ENCODE measurements at places on chromosomes 7 and 10.
A peak's percentile ranks its signal among the peaks of the same experiment; 100 is the strongest.

GRCh38 chr10:97117372-97117771, 68.4 kb downstream of the SLIT1 start:
- no peak for DNase-seq

DNA sequence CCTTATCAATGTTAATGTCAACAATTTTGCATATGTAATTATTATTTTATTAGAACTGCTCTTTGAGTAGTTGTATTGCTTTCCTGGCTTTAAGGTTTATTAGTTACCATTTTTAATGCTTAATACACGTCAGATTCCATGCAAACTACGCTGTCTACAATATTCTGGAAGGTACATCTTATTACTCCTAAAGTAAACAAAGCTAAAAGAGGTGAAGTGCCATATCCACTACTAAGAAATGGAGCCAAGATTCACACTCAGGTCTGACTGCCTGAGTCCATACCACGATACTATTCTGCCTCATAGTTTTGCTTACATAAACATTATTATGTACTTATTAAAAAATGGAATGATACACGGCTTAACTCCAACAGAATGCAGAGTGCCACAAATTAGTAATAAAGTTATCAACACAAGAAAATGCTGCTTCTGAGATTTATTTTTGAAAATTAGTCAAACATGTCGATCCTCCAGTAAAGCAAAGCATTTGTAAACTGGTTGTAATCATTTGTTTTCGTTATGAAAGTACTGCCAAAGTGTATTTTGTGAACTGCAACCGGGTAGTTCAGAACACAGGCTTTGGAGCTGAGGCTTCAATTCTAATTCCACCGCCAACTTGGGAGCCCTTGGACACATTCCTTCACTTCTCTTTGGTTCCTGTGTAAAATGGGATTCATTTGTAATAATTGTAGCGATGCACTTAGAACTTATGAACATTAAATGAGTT, 1.1 kb upstream of the DMTF1 start:
- no peak for DNase-seq

DNA sequence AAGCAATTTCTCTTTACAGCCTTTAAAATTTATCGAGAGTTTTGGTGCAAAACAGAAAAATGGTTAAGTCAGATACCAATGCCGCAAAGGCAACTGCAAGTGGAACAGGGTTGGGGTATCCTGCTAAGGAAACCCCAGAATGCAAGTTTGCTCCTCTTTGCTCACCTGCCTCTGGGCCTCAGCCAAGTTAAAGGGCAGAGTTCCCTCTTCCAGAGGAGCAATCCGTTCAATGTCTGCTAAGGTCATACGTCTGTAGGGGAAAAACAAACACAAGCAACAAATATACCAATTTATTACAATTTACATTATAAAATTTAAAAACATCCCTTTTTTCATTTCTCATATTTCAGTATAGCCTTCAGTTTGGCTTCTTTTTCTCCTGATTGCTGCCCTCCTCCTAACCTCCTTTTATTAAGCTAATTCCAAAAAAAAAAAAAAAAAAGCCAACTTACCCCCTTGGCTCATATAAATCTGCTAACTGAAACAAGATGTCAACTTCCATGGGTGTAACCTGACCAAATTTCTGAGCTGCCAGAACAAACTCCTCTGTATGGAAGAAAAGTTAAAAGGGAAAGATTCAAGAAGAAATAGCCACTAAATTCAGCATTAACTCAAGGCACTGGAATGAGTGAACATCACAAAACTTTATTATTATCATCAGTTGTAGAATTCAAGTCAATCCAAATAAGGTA, 132.6 kb downstream of the SLC25A13 start:
- DNase-seq: no peak

DNA sequence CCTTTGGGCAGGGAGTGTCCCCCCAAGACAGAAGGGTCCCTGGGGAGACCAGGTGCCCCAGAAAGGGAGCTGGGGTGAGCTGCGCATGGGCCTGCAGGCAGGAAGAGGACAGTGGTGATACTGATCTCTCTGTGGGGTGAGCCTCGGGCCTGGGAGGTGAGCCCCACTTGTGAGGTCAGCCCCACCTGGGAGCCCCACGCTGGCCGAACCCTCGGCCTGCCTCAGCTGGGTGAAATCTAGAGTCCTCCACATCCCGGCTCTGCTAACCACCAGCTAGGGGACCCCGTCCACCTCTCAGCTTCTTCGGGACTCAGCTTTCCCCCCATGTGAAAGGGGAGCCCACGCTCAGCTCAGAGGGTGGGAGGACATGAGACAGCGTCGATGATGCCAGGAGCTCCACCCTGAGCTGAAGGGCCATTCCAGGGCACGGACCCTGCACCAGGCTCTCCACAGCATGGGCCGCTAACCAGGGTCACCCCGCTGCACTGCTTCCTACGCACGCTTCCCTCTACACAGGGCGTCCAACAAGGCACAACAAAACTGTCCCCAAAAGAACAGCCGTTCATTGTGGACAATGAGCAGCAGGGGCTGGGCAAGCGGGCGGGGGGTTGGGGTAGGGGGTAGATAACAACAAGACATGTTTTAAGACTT, 48.7 kb downstream of the CAMK2B start:
- no peak for DNase-seq

GRCh38 chr10:58842860-58843376, 330.2 kb downstream of the BICC1 start:
- no peak for DNase-seq

DNA sequence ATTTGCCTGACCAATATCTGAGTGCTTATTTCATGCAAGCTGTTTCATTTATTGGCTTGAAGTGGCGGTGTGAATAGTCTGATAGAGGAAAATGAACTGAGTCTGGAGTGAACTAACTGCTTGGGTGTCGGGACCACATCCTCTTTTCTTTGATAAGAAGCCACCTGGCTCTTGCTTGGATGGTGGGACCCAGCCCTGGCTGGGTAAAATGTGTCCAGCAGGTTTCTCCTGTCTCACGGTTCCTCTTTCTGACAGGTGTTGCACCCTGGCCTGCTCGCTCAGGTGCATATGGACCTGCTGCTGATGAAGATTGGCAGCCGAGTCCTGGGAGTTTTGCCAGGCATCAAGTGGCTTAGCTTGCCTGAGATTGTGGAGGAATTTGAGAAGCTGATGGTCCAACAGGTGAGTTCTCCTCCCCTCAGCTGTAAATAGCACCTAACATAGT, 1.6 kb downstream of the ADCK2 start:
- no peak for DNase-seq

- peak; percentile 41 for DNase-seq
Observed at GRCh38 chr7:17144322-17144721, 154.1 kb upstream of the AHR start.

DNA sequence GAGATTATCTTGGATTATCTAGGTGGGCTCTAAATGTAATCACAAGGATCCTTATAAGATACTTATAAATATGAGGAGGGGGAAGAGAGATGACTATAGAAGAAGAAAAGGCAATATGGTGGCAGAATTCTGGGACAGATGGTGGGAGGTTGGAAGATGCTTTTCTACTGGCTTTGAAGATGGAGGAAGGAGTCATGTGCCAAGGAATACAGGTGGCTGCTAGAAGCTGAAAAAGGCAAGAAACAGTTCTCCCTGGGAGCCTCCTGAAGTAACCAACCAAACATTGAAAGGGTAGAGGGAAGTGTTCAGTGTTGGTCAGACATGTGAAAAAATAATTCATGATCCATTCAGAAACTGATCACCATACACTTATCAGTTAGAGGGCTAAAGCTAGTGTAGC, 213.3 kb downstream of the WDR11 start:
- no peak for DNase-seq

GRCh38 chr10:44828508-44829142, 82.5 kb upstream of the TMEM72 start:
- no peak for DNase-seq

GRCh38 chr10:856416-857157, 74.9 kb downstream of the LARP4B start:
- DNase-seq: no peak

- peak; percentile 46 for DNase-seq
Observed at GRCh38 chr7:3154881-3155494, 111.3 kb upstream of the CARD11 start.
